ENCODE measurements at places on chromosomes 13 and 19.

- no peak for DNase-seq
Observed at GRCh38 chr19:46221981-46222610, 7.4 kb upstream of the IGFL1 start.

DNA sequence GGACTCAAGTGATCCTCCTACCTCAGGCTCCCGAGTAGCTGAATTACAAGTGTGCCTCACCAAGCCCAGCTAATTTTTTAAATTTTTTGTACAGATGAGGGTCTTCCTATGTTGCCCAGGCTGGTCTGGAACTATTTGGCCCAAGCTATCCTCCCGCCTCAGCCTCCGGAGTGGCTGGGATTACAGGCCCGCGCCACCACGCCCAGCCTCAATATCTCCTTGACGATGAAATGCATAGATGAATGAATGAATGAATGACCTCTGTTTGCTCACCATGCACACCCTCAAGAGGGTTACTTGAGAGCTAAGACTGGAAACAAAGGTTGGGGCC lies 14.9 kb upstream of the AP1M2 start:
- no peak for DNase-seq

- no peak for DNase-seq
Observed at GRCh38 chr13:36533806-36534205, 101.5 kb downstream of the CCNA1 start.

- no peak for DNase-seq
Observed at GRCh38 chr13:113771709-113772331, 12.8 kb downstream of the TMEM255B start.
